ENCODE measurements at places on chromosomes 11 and 22.

DNA sequence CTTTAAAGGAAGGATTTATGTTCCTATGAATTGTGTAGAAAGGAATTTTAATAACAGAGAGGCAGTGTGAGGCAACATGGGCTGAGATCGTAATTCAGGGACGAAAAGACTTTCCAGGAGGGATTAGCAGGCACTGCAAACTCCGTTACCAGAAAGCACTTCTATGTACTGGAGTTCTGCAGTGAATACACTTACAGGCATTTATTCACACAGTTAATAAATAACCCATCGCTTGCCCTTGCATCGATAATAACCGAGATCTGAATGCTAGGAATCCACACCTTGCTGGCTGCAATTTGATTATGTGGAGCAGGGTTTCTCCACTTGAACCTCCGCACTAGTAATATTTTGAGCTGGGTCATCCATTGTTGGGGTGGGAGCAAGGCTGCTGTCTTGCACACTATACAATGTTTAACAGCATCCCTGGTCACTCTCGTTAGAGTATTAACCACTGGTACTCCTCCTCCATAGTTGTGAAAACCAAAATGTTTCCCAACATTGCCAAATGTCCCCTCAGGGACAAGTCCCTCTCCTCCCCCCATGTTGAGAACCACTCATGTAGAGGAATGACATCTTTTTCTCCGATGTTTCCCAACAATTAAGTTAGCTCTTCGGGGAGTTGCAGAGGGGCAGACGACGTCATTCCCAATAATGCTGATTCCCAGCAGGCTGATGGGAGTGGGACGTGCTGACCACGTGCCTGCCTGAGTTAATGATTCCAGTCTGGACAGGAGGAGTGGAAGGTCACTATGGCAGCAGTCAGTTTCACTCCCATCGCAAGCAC, 99.5 kb downstream of the SNX19 start:
- no peak for DNase-seq

DNA sequence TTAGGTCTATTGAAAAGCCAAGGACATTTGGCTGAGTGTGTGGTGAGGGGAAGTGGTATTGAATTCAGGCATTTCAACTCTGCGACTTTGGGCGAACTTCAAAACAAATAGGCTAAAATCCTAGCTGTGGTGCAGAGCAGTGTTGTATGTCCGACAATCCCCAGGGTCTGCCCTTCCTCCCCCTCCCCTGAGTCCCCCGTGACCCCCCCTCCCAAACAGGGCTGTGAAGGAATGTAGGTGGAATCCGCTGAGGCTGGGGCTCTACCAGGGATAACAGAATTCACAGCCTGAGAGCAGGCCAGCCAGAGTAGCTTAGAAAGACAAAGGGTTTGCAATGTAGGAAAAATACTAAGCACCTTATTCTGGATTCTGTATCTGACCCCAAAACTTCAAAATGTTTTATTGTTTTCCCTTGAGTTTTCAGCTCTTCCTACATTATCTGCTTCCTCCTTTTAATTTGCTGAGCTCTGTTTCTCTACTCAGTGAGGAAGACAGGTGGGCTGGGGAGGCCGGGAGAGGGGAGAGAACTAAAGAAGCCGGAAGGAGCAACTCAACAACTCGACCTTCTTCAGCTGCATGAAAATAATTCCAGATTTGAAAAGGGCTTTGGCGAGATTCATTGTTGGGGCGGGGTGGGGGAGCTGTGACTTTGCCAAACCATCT, 315.2 kb downstream of the BLID start:
- no peak for DNase-seq

GRCh38 chr11:72684236-72684912, 10.2 kb upstream of the PDE2A start:
- DNase-seq, result peak; percentile 63

- peak; percentile 82 for DNase-seq
These were observed at the start of gene MEN1 for GRCh38 chr11:64810271-64810890. Gene MEN1 (minus strand): TSS chr11:64810551. CDS start chr11:64810109, 442 bp downstream.

DNA sequence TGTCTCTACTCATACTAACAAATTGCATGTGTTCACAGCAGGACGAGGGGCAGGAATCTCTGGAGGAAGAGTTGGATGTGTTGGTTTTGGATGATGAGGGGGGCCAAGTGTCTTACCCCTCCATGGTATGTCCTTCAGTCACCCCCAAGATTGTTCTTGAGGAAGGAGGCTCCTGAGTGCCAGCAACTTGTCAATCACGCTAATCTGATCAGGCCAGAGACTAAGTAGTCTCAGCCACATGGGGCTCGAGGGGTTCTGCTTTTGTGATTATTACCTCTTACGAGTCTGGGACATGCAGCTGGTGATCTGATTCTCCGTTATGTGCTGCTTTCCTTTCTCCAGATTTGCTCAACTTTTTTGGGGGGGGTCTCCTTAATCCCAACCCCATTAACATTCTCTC, 54.3 kb downstream of the CTNND1 start:
- DNase-seq, result no peak

Measured in B cell (primary cell).